IMR-90 (cell line): ENCODE measurements at places on chromosomes 5 and 9.

DNA sequence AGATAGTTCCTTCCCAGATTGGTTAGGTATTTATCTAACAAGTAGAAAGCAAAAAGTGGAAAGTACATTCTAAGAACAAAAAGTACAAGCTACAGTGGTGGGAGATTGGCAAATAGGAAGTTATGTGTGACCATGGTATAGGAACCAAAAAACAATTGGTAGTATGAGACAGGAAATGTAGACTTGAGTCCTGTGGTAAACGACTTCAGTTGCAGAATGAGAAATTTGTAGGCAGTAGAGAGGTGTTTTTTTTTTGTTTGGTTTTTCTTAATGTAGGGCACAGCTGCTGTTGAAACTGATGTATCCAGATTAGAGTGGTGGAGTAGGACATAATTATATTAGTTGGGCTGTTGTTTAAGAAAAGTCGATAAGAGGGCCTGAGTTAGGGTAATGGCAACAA is 72.0 kb downstream of the CCNH start:
- DNase-seq, result no peak
- no peak overlapping the region for H3K4me3 ChIP-seq
- H3K36me3 ChIP-seq, result peaks cover 11% of the 10 kb centered on the region
- H3K27me3 ChIP-seq, result no peaks in the 10 kb centered on the region
- no peaks in the 10 kb centered on the region for H3K4me1 ChIP-seq
- no peak overlapping the region for H3K27ac ChIP-seq

DNA sequence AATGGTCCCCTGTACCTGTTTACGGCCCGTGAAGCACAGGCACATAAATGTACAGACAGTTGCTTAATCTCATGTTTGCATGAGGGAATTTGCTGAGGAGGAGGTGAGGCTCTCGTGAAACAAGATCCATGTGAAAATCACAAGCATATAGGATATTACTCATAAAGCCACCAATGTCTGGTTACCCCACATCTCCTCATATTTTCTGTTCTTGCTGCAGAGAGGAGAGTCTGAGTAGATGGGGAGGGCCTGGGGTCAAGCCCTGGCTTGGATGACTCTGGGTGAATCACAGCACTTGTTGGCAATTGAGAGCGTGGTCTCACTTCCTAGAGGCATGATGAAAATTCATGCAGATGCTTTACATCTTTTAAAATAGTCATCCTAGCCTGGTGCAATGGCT is 975 bp downstream of the AGXT2 start:
- DNase-seq, result peak; percentile 99
- no peaks in the 10 kb centered on the region for H3K36me3 ChIP-seq
- no peaks in the 10 kb centered on the region for H3K27me3 ChIP-seq
- H3K27ac ChIP-seq, result no peak overlapping the region; the same call in 1 of the 2 replicates
- H3K4me3 ChIP-seq, result no peak overlapping the region

- no peak overlapping the region for H3K4me3 ChIP-seq
- peaks cover 3% of the 10 kb centered on the region; the same call in 1 of the 2 replicates for H3K4me1 ChIP-seq
- DNase-seq, result no peak
- no peak overlapping the region for H3K27ac ChIP-seq
- peaks cover 27% of the 10 kb centered on the region for H3K27me3 ChIP-seq
- H3K36me3 ChIP-seq, result no peaks in the 10 kb centered on the region
These were observed 19.8 kb upstream of the SLC9A3 start for GRCh38 chr5:543755-544674.

GRCh38 chr5:53436480-53437191 is 43.8 kb upstream of the FST start:
- no peak overlapping the region for H3K27ac ChIP-seq
- no peaks in the 10 kb centered on the region for H3K27me3 ChIP-seq
- no peak overlapping the region for H3K4me3 ChIP-seq

DNA sequence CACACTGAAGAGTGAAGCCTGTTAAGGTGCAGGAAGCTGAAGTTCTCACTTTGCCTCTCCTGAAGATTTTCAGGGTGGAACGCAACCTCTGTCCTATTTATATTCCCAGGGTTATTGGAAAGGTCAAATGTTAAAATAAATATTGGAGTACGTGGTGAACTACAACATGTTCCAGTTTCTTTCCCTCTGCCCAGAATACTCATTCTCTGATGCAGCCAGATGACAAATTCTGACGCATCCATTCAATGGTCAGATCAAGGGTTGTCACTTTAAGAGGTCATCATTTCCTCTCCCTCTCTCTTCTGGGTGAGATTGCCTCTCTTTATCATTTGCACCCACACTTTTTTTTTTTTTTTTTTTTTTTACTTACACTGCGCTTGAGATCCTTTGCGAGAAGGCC is 277.1 kb downstream of the BRINP1 start:
- DNase-seq, result no peak
- H3K4me3 ChIP-seq, result no peak overlapping the region
- no peaks in the 10 kb centered on the region for H3K36me3 ChIP-seq
- no peaks in the 10 kb centered on the region for H3K27me3 ChIP-seq

- no peak overlapping the region for H3K4me3 ChIP-seq
- no peaks in the 10 kb centered on the region for H3K36me3 ChIP-seq
- H3K4me1 ChIP-seq, result no peaks in the 10 kb centered on the region
- DNase-seq, result no peak
These were observed 1009.4 kb downstream of the TLE1 start for GRCh38 chr9:80679916-80680315.
